ENCODE measurements at places on chromosomes 2 and 18. TPM values are rescaled to one million over a fixed set of nuclear protein-coding genes. Genes with fewer than 3 reads are reported as not detected.

TMEM247 gene
- total RNA-seq: not detected

ST8SIA3 gene
- 32.3 TPM for total RNA-seq

PAX3 gene
- 135 TPM for total RNA-seq

CPLX4 gene
- total RNA-seq: 14.8 TPM

CYTIP gene
- total RNA-seq: 0.27 TPM

CABYR gene
- total RNA-seq: 21.6 TPM

ITGA6 gene
- total RNA-seq: 30.9 TPM

ALPP gene
- not detected for total RNA-seq

DLX2 gene
- not detected for total RNA-seq

UGT1A3 gene
- not detected for total RNA-seq

PLGLB1 gene
- total RNA-seq: 13.8 TPM

SEMA4F gene
- total RNA-seq: 11.2 TPM

DNA sequence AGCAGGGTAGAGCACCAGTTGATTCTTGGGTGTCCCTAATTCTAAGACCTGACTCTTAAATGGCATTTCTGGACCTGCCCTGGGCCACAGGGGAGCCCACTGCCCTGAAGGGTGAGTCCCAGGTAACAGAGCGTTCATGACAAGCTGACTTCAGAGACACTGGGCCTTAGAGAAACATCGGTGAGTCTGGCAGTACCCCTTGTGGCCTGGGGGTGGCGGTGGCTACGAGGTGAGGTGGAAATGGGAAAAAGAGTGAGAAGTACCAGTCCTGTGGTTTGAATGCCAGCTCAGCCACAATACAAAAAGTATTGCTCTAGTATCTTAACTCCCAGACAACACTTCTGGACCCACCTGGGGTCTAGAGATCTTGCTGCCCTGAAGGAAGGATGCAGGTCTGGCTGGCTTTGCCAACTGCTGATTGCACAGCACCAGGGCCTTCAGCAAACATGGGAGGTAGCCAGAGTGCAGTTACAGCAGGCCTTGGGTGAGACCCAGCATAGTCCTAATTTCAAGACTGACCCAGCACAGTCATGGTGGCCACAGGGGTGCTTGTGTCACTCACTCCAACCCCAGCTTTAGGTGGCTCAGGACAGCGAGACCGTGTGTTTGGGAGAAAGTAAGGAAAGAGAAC, 44.5 kb downstream of the USP34 start:
- no peak for DNase-seq

GRCh38 chr2:197128897-197129296, 181.7 kb downstream of the ANKRD44 start:
- no peak for DNase-seq

- no peak for DNase-seq
Measured at GRCh38 chr2:234454433-234454832, 42.4 kb downstream of the ARL4C start.

GRCh38 chr2:3470166-3470651, 49.1 kb downstream of the ADI1 start:
- peak; percentile 30 for DNase-seq

DNA sequence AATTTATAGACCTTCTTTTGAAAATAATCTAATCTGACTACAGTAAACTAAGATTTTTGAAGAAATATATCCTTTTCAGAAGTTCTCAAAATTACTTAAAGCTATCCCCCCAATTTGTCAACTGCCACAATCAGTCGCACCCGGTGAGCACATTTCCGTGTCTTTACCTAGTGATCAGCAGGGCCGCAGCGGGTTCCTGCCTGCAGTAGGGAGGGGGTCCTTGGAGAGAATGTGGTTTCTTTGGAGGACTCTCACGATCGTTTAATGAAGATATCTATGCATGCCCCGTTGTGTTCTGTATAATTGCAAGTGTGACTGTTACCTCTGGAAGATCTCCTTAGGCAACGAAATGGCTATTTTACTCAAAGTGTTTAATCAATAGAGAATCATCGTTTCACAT, 251.9 kb upstream of the RAB12 start:
- DNase-seq: no peak

DNA sequence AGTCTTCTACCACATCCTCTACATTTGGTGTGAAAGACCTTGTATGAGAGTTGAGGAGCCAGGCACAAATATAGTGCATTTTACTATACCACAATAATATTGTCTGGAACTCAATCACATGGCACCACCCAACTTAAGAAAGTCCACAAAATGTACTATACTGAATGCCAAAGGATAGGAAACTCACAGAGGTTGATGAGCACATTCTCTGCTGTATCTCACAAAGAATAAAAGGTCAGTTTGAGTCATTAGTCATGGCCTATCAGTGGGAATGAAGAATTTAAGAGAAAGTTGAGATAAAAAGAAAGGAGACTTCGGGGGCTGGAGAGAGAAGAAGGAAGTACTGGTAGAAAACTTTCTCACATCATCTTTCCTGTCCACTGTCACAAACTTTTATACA, 134.3 kb downstream of the RDH14 start:
- no peak for DNase-seq

DNA sequence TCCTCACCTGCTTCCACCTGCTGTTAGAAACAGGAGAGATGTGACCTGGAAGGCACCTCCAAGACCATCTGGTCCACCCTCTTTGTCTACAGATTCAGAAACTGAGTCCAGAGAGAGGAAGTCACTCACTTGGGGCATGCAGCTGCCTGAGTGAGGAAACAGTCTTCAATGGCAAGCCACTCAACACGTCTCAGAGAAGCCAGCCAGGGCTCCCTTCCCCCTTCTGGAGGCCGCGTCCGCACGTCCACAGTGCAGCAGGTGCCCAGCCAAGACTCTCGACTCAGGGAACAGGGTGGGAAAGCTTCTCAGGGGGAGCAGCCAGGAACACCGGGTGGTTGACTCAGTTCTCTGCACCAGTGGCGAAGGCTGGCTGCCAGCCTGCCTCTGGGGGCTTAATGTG, 201.7 kb downstream of the BCL11A start:
- DNase-seq: no peak

GRCh38 chr2:238294046-238294392, 5.6 kb upstream of the PER2 start:
- no peak for DNase-seq

GRCh38 chr2:19299032-19299431, 59.4 kb downstream of the OSR1 start:
- no peak for DNase-seq

- DNase-seq: no peak
Measured at GRCh38 chr2:183207110-183207509, 82.9 kb downstream of the NUP35 start.

- no peak for DNase-seq
Measured at GRCh38 chr2:160258492-160258805, 58.4 kb upstream of the ITGB6 start.

GRCh38 chr18:77271576-77272481, 22.2 kb downstream of the GALR1 start:
- no peak for DNase-seq

DNA sequence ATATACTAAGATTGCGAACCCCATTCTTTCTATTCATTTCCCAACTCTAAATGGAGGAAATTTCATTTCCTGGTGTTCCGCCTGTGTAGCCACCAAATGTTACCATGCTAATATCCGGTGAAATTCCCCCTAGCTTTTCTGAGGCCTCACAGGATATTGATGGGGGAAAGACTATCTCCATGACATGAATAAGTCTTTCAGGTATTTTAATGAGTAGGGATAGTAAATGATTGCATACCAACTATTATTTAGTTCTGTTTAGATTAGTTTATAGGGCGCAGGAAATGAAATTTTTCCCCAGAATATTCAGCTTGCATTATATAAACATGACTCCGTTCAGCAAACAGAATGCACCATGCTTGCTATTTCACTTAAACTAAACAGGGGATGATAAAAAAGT, 55.4 kb downstream of the COL5A2 start:
- DNase-seq: no peak

GRCh38 chr2:168649105-168649504, 153.3 kb upstream of the NOSTRIN start:
- peak; percentile 13 for DNase-seq

DNA sequence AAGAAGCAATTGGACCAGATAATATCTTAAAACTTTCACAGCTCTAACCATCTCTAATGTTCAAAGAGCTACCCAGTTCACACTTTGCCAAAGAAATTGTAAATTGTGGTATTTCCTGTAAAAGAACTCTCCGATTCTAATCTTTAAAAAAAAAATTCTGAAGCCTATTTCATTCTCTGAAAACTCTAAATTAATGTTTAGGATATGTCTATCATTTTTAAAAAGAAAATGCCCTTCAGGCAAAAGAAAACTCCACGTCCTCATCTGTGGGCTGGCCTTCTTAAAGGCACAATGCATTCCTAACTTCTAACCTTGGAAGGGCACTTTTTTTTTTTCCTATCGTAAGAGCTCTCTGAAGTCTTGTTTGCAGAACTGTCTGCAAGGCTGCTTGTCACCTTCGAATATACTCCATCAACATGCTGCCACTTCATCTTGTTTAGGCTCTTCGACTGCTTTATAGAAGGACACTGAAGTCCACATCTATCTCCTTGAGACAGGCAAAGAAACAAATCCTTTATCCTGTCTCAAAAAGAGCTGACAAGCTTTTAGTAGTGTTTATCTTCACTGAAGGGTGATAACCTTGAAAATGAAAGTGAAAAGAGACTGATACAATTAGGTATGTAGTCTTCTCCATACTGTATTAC, 124.3 kb upstream of the SLC39A10 start:
- no peak for DNase-seq

Data from cerebellum (tissue), 4 donors.